ENCODE measurements at places on chromosomes 1 and 21. TPM values are rescaled to one million over a fixed set of nuclear protein-coding genes. Genes with fewer than 3 reads are reported as not detected.

DNA sequence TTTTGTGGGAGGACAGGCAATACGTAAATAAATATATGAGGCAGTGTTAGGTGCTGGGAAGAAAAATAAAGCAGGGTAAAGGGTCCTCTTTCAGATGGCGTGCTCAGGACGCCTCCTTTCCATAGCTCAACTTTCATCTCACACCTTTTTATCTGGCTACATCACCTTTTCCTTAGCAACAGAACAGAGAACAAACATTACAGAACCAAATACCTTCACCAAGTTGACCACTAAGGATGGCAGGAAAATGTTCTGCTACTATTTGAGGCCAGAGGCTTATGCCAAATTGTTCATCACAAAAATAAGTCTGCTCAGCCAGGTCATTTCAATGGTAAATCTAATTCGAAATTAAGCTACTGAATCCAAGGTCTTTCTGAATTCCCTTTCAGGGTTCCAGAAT lies 149.2 kb upstream of the C1orf21 start:
- H3K27me3 ChIP-seq, result no peaks in the 10 kb centered on the region
- H3K36me3 ChIP-seq, result no peaks in the 10 kb centered on the region
- DNase-seq, result no peak
- no peak overlapping the region for H3K27ac ChIP-seq
- no peaks in the 10 kb centered on the region for H3K4me1 ChIP-seq

The FCRL2 gene
- not detected for total RNA-seq

The HES4 gene
- total RNA-seq, result 15.9 TPM

GRCh38 chr1:160377585-160378206 lies 10.8 kb downstream of the NHLH1 start:
- no peak for DNase-seq
- no peak overlapping the region for H3K27ac ChIP-seq
- no peaks in the 10 kb centered on the region for H3K27me3 ChIP-seq
- peaks cover 28% of the 10 kb centered on the region for H3K4me1 ChIP-seq
- H3K36me3 ChIP-seq, result no peaks in the 10 kb centered on the region

The RIMS3 gene
- total RNA-seq, result 10.0 TPM

GRCh38 chr1:97870589-97870988 lies 50.2 kb downstream of the DPYD start:
- H3K4me1 ChIP-seq, result no peaks in the 10 kb centered on the region
- peak overlapping the region; percentile 8 for H3K27ac ChIP-seq
- no peaks in the 10 kb centered on the region for H3K27me3 ChIP-seq
- H3K4me3 ChIP-seq, result no peak overlapping the region
- DNase-seq, result peak; percentile 49

The TMPRSS15 gene
- not detected for total RNA-seq

The REN gene
- total RNA-seq, result not detected

DNA sequence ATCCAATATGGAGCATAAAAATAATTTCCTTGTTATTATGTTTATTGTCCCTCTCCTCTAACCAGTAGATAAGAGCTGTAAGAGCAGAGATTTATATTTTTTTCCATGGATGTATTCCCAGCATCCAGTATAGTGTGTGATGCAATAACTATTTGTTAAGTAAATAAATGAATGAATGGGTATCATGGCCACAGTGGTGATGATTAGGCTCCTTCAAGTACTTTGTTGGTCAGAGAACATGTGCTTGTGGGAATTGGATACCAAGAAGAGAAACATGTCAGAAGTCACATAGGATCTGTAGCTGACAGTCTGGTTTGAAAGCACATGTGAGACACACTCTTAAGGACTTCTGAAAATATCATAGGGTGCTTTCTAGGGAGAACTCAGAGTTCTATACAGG lies 588.5 kb downstream of the AGBL4 start:
- no peak overlapping the region for H3K4me3 ChIP-seq
- no peaks in the 10 kb centered on the region for H3K4me1 ChIP-seq
- no peaks in the 10 kb centered on the region for H3K36me3 ChIP-seq

GRCh38 chr1:192581131-192581927 lies 5.8 kb downstream of the RGS1 start:
- H3K4me1 ChIP-seq, result no peaks in the 10 kb centered on the region
- no peak for DNase-seq
- no peak overlapping the region for H3K27ac ChIP-seq
- H3K36me3 ChIP-seq, result no peaks in the 10 kb centered on the region
- H3K4me3 ChIP-seq, result no peak overlapping the region

The AIRE gene
- 0.10 TPM for total RNA-seq

GRCh38 chr1:109730666-109731065 lies 10.2 kb downstream of the GSTM3 start:
- H3K4me3 ChIP-seq, result no peak overlapping the region
- H3K27ac ChIP-seq, result no peak overlapping the region
- peak; percentile 24 for DNase-seq
- H3K27me3 ChIP-seq, result peaks cover 5% of the 10 kb centered on the region
- no peaks in the 10 kb centered on the region for H3K36me3 ChIP-seq

The TARS2 gene
- total RNA-seq, result 24.0 TPM

DNA sequence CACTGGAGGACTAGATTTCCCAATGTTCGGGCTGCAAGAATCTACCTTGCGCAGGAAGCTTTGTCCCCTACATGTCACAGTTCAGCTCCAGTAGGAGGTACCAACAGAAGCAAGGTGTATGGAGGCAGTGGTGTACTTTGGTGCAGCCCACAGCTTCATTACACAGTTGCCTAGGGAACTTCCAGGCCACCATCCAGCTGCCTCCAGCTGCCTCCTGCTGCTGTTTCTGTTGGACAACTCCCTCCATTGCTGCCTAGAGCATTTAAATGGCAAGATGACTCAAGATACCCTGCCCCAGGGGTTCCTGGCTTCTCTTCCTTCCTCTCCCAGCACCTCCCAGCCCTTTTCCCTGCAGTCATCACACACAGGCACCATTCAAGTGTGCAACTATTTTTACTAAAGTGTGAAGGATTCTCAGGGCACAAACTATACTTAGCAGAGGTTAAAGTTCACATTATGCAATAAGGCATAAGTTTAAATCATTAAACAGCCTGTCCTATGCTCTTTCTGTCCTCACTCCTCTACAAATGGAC lies 39.0 kb upstream of the ATP1A1 start:
- no peaks in the 10 kb centered on the region for H3K4me1 ChIP-seq
- DNase-seq, result no peak
- no peak overlapping the region for H3K27ac ChIP-seq

GRCh38 chr1:216246577-216247203 lies 176.6 kb downstream of the USH2A start:
- H3K4me1 ChIP-seq, result no peaks in the 10 kb centered on the region
- DNase-seq, result no peak
- no peak overlapping the region for H3K27ac ChIP-seq
- H3K36me3 ChIP-seq, result no peaks in the 10 kb centered on the region

- no peak for DNase-seq
- H3K4me3 ChIP-seq, result no peak overlapping the region
- no peaks in the 10 kb centered on the region for H3K27me3 ChIP-seq
- H3K36me3 ChIP-seq, result no peaks in the 10 kb centered on the region
- H3K27ac ChIP-seq, result no peak overlapping the region
These were observed 9.8 kb upstream of the MYSM1 start for GRCh38 chr1:58709540-58710175.

DNA sequence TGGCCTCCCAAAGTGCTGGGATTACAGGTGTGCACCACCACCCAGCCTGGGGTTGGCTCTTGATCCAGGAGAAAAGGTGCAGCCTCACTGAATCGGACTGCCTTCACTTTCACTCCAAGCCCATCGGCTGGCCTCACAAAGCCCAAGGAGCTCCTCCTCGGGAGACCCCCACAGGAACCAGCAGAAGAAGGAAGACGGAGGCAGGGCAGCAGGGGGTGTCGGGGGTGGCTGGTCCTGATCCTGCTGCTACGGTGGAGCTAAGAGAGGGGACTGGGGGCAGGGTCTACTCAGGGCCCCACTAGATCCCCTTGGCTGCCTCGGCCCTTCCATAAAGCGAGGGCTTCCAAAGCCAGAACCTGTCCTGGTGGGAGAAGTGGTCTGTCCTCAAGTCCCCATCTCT lies 93.9 kb downstream of the STUM start:
- DNase-seq, result no peak
- H3K27me3 ChIP-seq, result no peaks in the 10 kb centered on the region
- peaks cover 29% of the 10 kb centered on the region for H3K36me3 ChIP-seq
- H3K4me3 ChIP-seq, result no peak overlapping the region
- peak overlapping the region; percentile 80 for H3K27ac ChIP-seq
- peaks cover 63% of the 10 kb centered on the region for H3K4me1 ChIP-seq

The NBPF4 gene
- total RNA-seq, result 1.4 TPM

- H3K4me3 ChIP-seq, result no peak overlapping the region
- DNase-seq, result peak; percentile 19
- H3K27ac ChIP-seq, result no peak overlapping the region
- H3K4me1 ChIP-seq, result peaks cover 8% of the 10 kb centered on the region
These were observed 72.0 kb downstream of the WARS2 start for GRCh38 chr1:119068427-119068826.

DNA sequence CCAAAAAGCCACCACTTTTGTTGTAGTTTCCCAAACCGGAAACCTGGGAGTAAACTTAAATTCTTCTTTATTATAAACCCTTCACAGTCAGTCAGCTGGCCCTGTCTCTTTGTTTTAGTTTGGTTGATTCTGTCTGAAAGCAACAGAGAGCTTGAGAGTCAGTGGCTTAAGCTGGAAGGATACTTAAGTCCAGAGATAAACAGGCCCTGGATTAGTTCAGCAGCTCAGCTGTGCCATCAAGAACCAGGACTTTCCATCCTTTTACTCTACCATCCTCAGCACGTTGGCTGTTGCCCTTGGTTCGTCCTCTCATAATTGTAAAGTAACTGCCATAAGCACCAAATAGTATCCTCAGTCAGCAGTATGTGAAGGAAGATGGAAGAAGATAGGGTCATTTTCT lies 4.5 kb downstream of the DESI2 start:
- no peak overlapping the region for H3K27ac ChIP-seq
- DNase-seq, result no peak
- peaks cover 10% of the 10 kb centered on the region for H3K36me3 ChIP-seq
- no peaks in the 10 kb centered on the region for H3K4me1 ChIP-seq

- no peaks in the 10 kb centered on the region for H3K4me1 ChIP-seq
- no peak overlapping the region for H3K4me3 ChIP-seq
- no peak overlapping the region for H3K27ac ChIP-seq
- DNase-seq, result no peak
These were observed 128.5 kb upstream of the HNRNPU start for GRCh38 chr1:244992833-244993232.

The PRR9 gene
- total RNA-seq, result not detected

GRCh38 chr1:56526571-56527174 lies 52.7 kb downstream of the PLPP3 start:
- no peak for DNase-seq
- H3K27me3 ChIP-seq, result no peaks in the 10 kb centered on the region
- no peak overlapping the region for H3K27ac ChIP-seq

DNA sequence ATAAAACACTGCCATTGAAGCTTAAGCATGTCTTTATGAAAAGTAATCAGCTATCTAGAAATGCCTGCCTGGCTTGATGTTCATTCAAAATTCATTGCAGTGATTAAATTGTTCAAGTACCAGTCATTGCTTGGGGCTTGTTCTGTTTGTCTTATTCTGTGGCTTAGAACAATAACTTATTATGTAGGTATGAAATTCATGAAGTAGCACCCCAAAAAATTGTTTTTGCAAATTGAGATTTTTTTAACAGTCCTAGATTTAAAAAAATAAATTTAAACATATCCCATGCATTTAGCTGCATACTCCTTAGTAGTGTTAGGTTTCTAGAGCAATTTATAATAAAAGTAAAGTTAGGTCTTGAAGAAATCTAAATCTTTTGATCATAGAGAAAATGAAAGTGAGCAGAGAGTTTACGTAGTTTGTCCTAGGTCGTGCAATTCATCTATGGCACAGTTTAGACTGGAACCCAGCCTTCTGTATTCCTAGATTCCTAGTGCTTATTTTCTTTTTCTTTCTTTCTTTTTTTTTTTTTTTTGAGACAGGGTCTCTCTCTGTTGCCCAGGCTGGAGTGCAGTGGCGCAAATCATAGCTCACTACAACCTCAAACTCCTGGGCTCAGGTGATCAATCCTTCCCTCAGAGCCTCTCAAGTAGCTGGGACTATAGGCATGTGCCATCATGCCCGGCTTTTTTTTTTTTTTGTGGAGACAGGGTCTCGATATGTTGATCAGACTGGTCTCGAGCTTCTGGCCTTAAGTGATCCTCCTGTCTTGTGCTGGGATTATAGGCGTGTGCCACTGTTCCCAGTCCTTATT lies 9.3 kb downstream of the MIER1 start:
- H3K36me3 ChIP-seq, result peaks cover 9% of the 10 kb centered on the region
- no peak for DNase-seq
- H3K4me1 ChIP-seq, result peaks cover 23% of the 10 kb centered on the region
- no peaks in the 10 kb centered on the region for H3K27me3 ChIP-seq

DNA sequence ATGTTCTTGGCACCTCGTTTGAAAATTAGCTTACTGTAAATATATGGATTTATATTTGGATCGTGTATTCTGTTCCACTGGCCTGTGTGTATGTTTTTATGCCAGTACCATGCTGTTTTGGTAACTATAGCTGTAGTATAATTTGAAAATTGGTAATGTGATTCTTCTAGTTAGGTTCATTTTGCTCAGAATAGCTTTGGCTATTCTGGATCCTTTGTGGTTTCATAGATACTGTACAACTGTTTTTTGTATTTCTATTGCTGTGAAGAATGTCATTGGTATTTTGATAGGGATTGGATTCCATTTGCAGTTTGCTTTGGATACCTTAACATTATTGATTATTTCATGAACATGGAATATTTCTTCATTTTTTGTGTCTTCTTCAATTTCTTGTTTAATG lies 490.2 kb downstream of the BRINP3 start:
- no peaks in the 10 kb centered on the region for H3K27me3 ChIP-seq
- no peaks in the 10 kb centered on the region for H3K36me3 ChIP-seq
- no peak overlapping the region for H3K4me3 ChIP-seq
- no peaks in the 10 kb centered on the region for H3K4me1 ChIP-seq
- no peak overlapping the region for H3K27ac ChIP-seq

GRCh38 chr1:106700211-106700610 lies 356.3 kb upstream of the PRMT6 start:
- H3K27ac ChIP-seq, result no peak overlapping the region
- no peak overlapping the region for H3K4me3 ChIP-seq
- H3K4me1 ChIP-seq, result no peaks in the 10 kb centered on the region
- DNase-seq, result no peak

DNA sequence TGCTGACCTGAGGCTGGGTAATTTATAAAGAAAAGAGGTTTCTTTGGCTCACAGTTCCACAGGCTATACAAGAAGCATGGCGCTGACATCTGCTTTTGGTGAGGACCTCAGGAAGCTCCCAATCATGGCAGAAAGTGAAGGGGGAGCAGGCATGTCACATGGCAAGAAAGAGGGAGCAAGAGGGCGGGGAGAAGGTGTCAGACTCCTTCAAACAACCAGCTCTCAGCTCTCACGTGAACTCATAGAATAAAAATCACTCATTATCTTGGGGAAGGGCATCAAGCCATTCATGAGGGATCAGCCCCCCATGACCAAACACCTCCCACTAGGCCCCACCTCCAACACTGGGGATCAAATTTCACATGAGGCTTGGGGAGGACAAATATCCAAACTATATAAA lies 266.8 kb downstream of the RHOU start:
- no peaks in the 10 kb centered on the region for H3K36me3 ChIP-seq
- peaks cover 6% of the 10 kb centered on the region for H3K4me1 ChIP-seq
- H3K4me3 ChIP-seq, result no peak overlapping the region
- no peak for DNase-seq
- no peak overlapping the region for H3K27ac ChIP-seq

The AUNIP gene
- 28.9 TPM for total RNA-seq

Data from SJCRH30 (cell line).